Stimulated activated CD4-positive, alpha-beta T cell treated with anti-CD3 and anti-CD28 coated beads, TNF-alpha, amount 100 ng/mL, for 4 hours (primary cell): ENCODE measurements at places on chromosomes 16 and 17.

DNA sequence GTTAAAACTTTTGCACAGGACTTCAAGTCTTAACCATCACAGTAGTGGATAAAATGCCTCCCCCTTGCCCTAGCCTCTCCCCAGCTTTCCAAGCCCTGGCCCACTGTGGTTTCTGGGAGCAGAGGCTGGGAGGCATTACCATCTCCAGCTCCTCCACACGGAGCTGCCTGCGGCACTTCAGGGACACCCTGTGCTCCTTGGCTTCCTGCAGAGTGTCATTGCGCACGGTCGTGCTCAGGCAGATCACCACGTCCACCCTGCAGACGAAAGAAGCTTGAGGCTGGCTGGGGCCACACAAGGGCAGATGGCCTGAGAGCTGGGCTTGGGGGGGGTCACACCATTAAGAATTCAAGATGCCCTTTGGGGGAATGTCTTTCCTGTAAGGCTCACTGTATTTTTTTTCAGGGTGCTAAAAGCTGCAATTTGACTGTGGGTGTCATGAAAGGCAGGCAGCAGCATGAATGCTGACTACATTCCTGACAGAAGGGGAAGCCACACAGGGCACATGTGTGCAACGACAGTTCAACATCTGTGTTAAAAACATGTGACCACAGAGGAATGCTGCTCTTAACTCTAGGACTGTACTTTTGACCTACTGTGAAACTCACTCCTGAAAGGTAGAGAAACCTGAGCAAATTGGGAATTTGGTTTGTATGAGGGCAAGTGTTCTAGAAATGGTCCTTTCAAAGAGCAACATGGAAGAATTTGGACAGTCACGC, 47.7 kb upstream of the CLEC18B start:
- no peak for DNase-seq

DNA sequence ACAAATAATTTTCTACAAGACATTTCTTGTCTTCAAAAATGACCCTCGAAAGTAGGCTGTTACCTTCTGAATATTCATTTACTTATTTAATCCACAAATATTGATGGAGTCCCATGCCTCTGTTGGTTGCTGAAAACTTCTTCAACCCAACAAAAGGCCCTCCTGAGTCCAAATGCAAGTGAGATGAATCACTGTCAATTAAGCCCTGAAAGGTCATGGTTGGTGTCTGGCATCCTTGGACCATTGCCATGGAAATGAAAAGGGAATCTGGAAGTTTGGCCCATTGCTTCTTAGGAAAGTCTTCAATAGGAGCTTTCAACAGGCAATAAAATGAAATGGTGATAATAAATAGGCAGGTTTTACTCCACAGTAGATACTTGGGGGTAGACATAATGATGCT, 364.7 kb upstream of the DYNLRB2 start:
- DNase-seq: no peak

GRCh38 chr17:77375108-77375916, 234.5 kb downstream of the SEC14L1 start:
- DNase-seq: no peak

GRCh38 chr17:64507413-64507782, 621 bp downstream of the CEP95 start:
- no peak for DNase-seq

DNA sequence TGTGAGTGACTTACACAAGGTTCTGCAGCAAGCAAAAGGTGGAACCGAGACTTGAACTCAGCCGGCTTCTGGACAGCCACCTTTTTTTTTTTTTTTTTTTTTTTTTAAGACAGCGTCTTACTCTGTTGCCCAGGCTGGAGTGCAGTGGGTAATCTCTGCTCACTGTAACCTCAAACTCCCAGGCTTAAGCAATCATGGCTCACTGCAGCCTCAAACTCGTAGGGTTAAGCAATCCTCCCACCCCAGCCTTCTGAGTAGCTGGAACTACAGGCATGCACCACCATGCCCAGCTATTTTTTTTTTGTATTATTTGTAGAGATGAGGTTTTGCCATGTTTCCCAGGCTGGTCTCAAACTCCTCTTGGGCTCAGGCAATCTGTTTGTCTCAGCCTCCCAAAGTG, 55.2 kb upstream of the GOT2 start:
- DNase-seq: no peak

- no peak for DNase-seq
Observed at GRCh38 chr17:80663781-80664206, 119.2 kb downstream of the RPTOR start.

DNA sequence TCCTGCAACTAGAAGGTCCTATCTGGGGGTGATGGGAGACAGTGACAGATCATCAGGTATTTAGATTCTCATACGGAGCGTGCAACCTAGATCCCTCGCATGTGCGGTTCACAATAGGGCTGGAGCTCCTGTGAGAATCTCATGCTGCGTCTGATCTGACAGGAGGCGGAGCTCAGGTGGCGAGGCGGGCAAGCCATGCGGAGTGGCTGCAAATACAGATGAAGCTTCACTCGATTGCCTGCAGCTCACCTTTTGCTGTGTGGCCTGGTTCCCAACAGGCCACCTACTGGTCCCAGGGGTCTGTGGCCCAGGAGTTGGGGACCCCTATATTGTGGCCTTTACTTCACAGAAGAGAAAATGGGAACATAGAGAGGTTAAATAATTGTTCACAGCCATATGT, 200.4 kb downstream of the IRF8 start:
- no peak for DNase-seq

GRCh38 chr17:3843935-3844516, 2.0 kb downstream of the NCBP3 start:
- peak; percentile 33 for DNase-seq

- peak; percentile 26 for DNase-seq
Observed at GRCh38 chr17:41917679-41918313, 955 bp downstream of the ACLY start.

- DNase-seq: no peak
Observed at GRCh38 chr17:72970246-72970645, 122.2 kb downstream of the SLC39A11 start.

DNA sequence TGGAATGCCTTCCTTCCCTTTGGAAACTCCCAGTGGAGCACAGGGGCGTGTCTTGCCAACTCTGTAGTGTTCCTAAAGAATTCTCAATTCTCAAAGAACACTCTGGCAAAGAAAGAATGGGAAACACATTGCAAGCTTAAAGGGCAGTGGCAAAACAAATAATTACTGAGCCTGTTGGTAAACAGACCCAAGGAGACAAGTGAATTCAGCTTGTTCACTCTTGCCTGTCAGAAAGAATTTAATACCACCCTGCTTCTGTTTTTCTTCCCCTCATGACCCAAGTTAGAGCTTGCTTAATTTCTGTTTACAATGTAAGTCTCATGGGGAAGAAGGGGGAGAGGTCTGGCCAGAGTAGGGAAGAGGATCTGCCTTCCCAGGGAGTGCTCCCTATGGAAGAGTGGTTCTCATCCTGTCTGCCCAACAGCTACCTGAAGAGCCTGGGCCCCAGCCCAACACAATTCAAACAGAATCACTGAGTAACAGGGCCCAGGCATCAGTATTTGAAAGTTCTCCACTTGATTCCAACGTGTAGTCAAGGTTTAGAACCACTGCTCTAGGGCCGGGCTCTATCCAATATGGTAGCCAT, 386.0 kb downstream of the SLC39A11 start:
- DNase-seq: no peak

DNA sequence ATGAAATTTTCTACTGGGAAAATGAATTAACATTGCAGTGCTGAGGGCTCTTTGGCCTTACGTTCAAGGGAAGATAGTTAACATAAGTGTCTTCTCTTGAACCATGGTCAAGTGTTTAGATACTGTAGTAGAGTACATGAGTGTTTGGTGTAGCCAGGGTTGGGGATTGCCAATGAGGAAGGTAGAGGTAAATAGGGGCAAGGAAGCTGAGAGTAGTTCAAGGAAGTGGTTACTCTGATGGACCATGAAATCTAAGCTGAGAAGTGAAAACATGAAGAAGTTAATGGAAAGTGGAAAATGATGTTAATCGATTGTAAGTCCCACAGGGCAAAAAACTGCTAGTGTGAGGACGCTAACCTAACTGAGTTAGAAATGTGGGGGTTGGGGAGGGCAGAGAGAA, 249.6 kb upstream of the AXIN2 start:
- DNase-seq: no peak

- no peak for DNase-seq
Observed at GRCh38 chr16:88539261-88539651, 30.9 kb upstream of the ZC3H18 start.

- DNase-seq: no peak
Observed at GRCh38 chr16:88824256-88825077, 12.7 kb upstream of the APRT start.

- no peak for DNase-seq
Observed at GRCh38 chr17:18038149-18038850, 668 bp downstream of the ATPAF2 start.

- no peak for DNase-seq
Observed at GRCh38 chr17:57803021-57803420, 46.8 kb downstream of the MRPS23 start.

DNA sequence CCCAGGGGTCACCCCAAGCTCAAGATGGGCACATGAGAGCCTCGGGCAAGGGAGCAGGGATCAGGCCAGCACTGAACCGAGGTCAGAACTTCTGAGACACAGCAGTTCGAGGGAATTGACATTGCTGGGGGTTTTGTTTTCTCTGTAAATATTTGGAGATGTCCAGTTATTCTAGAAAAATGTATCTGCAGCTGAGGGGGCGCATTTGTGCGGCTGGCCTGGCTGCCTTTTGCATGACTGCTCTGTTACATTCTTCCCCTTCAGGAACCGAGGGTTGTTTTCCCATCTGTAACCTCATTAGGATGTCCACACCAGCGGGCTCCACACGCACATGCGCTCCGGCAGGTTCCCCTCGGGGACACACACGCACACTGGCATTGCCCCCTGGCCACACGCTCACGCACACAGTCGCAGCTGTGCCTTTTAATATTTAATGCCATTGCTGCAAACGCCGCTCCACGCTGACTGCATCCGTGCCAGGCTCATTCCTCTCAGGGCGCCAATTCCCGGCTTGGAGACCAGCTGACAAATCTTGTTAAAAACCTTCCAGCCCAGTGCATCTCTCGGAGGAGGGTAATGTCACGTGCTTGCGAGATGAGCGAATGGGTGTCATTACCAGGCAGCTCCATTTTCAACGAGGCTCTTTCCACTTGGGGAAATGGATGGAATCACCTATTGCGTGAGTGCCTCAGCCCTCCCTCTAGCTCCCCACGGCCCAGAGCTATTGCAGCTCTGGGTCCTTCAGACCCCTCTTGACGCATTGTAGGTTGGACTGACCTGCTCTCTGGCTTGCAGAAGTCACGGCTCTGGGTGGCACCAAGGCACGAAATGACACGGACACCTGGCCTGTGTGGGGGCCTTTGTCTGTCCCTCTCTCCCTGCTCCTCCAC, 13.1 kb downstream of the CCR7 start:
- no peak for DNase-seq

DNA sequence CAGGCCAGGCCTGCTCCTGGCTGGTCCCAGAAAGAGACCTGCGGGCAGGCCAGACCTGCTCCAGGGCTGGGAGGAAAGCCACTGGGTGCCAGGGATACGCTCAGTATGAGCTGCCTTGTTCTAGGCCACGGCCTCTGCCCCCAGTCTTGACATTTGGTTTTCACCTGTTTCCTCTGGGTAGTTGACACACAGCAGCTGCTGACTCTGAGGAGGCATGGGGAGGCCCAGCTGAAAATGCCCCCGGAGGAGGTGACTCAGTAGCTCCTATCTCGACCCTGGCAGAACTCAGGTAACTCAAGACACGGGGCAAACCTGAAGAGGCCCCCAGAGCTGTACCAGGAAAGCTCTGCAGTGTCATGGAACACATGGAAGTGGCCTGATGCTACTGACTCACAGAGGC, 13.9 kb upstream of the ADGRG1 start:
- no peak for DNase-seq

- DNase-seq: no peak
Observed at GRCh38 chr16:35574454-35575431, 2115.3 kb downstream of the TP53TG3F start.

DNA sequence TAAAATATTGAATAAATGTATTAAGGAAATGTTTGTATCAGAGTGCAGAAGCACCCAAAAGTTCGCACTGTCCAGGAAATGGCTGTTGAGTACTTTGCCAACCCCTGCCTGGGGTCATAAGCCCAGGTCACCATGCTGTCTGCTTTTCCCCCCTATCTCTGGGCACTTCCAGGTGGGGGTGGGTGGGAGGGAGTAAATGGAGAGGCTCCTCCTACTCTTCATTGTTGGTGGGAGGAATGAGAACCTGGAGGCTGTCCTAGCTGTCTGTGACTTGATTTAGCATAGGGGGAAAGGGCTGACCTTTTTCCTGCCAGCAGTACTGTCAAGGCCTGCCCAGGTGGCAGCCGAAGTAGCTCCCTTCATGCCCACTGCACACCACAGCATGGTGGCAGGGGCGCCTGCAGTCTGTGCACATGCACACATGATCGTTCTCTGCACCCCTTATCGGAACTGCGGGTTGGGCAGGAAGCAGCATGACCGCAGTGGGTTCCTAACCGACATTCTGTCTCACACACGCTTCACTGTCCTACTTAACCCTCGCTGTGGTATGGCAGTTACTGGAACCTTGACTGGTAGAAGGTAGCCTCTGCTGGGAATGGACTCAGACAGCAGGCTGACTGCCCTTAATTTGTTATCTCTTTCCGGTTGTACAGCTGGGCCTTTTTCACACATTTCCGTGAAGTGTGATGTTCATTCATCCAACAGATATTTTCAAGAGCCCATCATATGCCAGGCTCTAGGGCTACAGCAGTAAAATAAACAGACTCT, 41.5 kb downstream of the LDHD start:
- DNase-seq: no peak

DNA sequence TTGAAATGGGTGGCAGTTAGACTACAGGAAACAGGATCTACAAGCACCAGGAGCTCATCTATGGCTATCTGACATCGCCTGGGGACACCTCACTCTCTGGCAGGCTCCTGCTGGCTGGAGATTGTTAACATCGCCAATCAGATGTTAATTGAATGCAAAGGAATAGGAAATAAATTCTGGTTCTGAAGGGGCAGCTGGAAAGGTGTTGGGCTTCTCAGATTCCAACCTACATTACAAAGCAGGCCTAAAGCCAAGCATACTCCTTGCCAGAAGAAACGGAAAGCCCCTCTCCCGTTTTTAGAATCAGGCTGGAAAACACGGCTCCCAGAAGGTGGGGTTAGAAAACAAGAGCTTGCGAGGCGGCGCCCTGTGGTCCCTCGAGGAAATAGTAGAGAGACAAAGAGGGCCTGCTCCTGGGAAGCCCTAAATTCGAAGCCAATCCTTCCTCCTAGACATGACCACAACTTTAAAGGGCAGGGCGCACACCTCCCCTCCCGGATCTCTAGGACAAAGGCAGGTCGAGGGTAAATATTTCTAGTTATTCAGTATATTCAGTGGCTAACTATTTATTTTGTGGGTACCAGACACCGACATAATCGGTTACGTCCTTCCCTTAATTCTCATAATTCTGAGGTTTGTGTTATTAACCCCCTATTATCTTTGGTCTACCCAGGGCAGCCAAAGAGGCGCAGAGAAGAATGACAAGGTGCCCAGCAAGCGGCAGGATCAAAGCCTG, 763 bp upstream of the TOM1L1 start:
- no peak for DNase-seq
